ENCODE measurements at places on chromosomes 7 and 10. TPM values are rescaled to one million over a fixed set of nuclear protein-coding genes. Genes with fewer than 3 reads are reported as not detected.

Gene SFMBT2
- polyA plus RNA-seq = 7.0 TPM

Gene FANK1
- polyA plus RNA-seq = 0.95 TPM

Gene SAMD9
- polyA plus RNA-seq = 4.0 TPM

Gene BEND7
- polyA plus RNA-seq = 7.2 TPM

Gene DENND2A
- 45.1 TPM for polyA plus RNA-seq

Gene SMKR1
- not detected for polyA plus RNA-seq

Gene NET1
- 118 TPM for polyA plus RNA-seq

Gene FGFBP3
- polyA plus RNA-seq = 2.1 TPM

Gene ADAM8
- polyA plus RNA-seq = 1.6 TPM

Gene GIMAP5
- 7.1 TPM for polyA plus RNA-seq

Gene CPA2
- polyA plus RNA-seq = 1.1 TPM

Gene AP4M1
- polyA plus RNA-seq = 25.5 TPM

Gene HYAL4
- polyA plus RNA-seq = not detected

Gene DYNC1I1
- polyA plus RNA-seq = 0.43 TPM

Gene RBP3
- polyA plus RNA-seq = not detected

Gene TIMM23
- polyA plus RNA-seq = 53.2 TPM

Gene CPA1
- polyA plus RNA-seq = 5.1 TPM

DNA sequence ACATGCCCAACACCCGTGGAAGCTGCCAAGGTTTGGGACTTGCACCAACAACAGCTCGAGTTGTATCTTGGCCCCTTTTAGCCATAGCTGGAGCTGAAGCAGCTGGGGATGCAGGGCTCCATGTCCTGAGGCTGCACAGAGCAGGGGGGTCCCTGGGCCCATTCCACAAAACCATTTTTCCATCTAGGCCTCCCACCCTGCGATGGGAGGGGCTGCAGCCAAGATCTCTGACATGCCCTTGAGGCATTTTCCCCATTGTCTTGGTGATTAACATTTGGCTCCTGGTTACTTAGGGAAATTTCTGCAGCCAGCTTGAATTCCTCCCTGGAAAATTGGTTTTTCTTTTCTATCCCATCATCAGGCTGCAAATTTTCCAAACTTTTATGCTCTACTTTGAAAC lies 637.8 kb upstream of the VSTM2A start:
- no peak for DNase-seq

- peak; percentile 39 for DNase-seq
Measured at GRCh38 chr7:87570178-87570577, 30.5 kb downstream of the ABCB1 start.

GRCh38 chr7:13856012-13856411 lies 133.5 kb downstream of the ETV1 start:
- no peak for DNase-seq

GRCh38 chr7:17674943-17675608 lies 265.2 kb downstream of the SNX13 start:
- DNase-seq = no peak

DNA sequence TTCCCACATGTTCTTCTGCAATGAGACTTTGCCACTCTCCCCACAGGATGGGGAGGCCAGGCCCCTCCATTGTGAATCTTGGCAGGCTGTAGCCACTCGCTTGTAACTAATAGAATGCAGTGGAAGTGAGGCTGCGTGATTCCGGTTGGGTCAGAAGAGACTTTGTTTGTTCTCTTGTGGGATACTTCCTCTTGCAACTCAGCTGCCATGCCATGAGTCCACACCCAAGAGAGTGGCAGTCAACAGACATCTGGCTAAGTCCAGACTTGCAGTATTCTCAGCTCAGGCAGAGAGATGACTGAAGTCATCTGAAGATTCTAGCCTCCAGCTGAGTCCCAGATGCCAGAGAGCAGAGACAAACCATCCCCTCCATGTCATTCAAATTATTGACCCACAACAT lies 153.4 kb upstream of the GDF10 start:
- DNase-seq = no peak

- DNase-seq = no peak
Measured at GRCh38 chr7:115748123-115748738, 282.3 kb downstream of the TFEC start.

DNA sequence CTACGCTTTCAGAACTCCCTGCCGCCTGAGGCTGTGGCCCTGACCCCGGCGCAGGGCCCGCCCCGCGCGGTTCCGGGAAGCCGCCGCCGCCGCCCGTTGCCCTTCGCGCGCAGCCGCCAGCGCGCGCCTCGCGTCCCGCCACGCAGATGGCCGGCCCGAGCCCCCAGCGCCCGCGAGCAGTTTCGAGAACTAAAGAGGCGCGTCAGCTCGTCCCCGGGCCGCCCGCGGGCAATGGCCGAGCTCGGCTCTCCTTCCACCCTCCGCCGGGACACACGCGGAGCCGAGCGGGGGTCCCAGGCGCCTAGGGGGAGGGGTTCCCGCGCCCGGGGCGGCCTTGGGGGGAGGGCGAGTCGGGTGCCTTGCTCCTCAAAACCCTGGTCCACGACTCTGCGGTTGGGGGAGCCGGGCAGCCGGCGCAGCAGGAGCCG lies 1.8 kb downstream of the HNRNPF start:
- DNase-seq = no peak

- DNase-seq = peak; percentile 88
Measured at GRCh38 chr7:15684871-15685270, 1.6 kb downstream of the MEOX2 start.

DNA sequence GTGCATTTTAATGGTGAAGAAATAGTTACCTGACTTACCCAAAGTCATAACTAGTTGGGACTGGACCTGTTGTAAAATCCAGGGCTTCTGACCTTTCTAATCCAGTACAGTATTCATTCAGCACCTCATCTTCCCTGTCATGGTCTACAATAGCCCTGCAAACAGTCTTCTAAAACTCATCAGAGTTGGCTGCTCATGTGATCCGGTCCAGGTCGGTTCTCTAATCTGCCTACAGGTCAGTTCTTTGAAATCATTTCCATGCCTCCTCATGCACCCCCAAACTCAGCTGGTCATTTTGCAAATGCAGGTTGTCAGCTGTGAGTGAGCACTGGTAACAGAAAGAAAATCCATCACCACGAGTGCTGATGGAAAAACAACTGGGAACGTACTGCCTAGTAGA lies 451.6 kb upstream of the GALNT17 start:
- no peak for DNase-seq

DNA sequence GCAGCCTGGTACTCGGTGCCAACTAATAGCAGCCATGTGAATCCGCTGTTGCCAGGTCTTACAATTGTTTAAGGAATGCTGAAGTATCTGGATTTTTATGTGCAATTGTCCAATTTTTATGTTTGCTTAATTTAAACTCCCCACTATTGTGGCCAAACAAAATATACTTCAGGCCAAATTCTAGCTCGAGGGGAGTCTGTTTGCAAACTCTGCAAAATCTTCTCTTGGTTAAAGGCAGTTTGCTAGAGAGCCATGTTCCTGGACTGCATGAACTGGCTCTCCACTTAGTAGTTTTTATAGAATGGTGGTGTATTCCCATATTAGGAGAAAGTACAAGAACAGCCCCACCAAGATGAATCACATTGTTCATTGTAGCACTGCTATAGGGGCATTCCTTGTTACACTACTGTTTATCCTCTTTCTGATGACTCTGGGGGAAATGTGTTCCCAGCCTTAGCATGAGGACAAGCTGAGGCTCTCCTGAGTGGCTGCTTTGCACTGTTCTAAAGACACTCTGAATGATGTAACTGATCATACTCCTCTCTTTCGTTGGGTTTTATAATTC lies 178.0 kb upstream of the GLI3 start:
- DNase-seq = peak; percentile 22

- no peak for DNase-seq
Measured at GRCh38 chr10:48456361-48456804, 148.5 kb downstream of the ARHGAP22 start.

DNA sequence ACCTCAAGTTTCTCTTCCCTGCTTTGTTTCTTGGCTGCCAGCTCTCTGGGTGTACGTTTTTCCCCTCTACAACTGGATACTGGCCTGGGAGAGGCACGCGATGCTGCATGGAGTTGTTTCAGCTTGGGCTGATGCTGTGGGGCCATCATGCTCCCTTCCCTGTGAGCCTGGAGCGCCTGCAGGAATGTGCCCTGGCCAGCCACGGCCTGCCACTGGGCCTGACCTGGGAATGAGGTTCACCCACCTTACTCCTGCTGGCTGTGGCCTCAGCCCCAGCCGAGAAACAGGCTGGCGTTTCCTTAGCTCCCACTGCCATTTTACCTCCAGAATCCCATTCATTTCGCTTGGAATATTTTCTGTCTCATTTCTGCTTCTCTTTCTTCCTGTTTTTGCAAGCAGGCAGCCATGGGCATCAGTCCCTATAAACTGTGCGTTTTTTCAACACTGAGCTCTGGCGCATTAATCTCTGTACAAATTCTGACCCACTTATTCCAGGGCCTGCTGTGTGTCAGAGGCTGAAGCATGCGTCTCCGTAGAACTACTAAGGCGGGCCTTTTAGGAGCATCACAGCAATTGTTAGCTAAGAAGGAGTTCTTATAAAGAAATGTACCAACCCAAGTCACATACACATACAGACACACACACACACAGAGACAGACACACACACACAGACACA lies 57.9 kb downstream of the GATA3 start:
- DNase-seq = no peak

GRCh38 chr10:63769367-63769766 lies 248.2 kb downstream of the REEP3 start:
- no peak for DNase-seq

- peak; percentile 77 for DNase-seq
Measured at GRCh38 chr7:16063716-16064675, 357.3 kb downstream of the CRPPA start.

DNA sequence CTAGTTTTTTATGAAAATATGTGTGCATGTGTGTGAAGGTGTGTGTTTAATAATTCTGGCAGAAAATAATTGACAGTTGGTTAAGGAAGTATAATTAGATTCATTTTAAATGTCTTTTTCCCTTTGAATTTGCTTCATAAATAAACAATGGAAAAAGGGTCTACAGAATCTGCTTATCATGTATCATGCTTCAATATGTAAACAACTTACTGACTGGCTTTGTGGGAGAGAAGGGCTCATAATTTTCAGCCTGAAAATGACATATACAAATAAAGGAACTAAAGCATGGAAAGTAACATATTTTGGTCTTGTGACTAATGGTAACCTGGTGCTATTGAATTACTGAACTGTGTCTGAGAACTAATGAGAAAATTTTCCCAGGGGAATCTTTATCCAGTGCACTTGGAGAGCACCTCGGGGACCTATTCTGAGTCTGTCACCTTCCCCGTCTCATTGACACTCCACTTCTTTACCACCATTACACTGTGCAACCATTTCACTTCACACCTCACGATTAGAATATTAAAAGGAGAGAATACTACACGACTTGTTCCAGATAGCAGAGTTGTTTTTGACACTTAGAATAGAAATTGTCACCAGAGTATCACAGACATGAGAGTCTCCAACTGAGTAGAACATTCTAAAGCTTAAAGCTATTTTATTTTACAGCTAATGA lies 298.6 kb downstream of the TFEC start:
- no peak for DNase-seq

- DNase-seq = no peak
Measured at GRCh38 chr7:5597772-5598171, 174.1 kb upstream of the TNRC18 start.

GRCh38 chr7:593324-594115 lies 73.9 kb upstream of the PDGFA start:
- no peak for DNase-seq

DNA sequence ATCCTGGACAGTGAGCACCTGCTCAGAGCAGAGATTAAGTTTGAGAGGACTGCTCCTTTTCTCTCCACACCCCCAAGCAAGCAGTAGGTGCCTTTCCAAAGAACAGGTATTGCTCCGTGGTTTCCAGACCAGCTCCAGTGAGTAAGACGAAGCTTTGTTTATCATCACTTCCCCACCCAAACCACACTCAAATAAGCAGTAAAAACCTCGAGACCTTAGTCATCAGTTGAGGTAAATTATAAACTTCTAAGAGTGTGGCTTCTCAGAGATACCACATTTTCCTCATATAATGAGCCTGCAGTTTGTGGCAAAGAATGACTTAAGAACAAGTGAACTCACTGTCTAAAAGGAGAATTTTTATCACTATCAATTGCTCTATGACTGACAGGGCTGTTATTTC lies 50.0 kb upstream of the GRB10 start:
- DNase-seq = no peak

- DNase-seq = no peak
Measured at GRCh38 chr10:121303287-121303890, 294.9 kb downstream of the FGFR2 start.

GRCh38 chr7:150003304-150003810 lies 129.6 kb downstream of the ATP6V0E2 start:
- no peak for DNase-seq

DNA sequence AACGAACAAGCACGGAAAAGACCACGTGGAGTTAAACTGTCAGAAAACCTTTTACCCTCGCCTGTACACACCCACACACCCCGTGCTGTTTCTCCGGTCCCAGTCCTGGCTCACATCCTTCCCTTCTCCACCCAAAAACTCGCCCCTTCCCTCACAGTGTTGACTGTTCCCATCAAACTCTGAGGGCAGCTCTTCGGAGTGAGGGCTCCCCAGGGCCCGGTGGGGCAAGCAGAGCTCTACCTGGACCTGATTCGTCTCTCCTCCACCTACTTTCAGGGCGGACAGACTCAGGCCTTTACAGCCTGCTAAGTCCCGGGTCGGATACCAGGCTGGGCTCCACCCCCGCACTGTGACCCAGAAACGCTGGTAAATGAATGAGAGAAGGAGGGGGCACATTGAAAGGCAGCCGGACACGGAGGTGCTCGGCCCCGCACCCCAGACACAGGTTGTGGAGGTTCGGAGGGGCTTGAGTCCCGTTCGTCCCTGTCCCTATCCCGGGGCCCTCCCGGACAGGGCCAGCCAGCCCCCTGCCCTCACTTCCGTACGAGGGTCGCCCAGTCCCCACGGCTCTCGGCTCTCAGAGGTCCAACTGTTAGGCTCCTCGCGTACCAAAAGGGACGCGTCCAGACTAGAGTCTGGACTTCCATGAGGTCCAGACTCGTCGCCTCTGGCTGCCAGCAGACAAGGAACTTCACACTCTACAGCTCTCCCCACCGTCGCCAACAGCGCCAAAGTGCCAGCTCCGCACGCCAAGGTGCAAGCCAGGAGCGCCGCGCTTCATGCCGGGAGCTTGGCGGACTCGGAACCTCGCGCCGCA lies 31.7 kb upstream of the ASL start:
- DNase-seq = peak; percentile 67

All from muscle of back (tissue), 13 donors.